Placental pericyte (primary cell): ENCODE measurements at places on chromosomes 2 and 18. TPM values are rescaled to one million over a fixed set of nuclear protein-coding genes. Genes with fewer than 3 reads are reported as not detected.

TOGARAM2 gene
- under 0.01 TPM in 2 replicates for total RNA-seq

FAHD2B gene
- 2.1 and 3.7 TPM in 2 replicates for total RNA-seq

GDF7 gene
- under 0.01 TPM in 2 replicates for total RNA-seq

SEPTIN2 gene
- total RNA-seq = 339 and 470 TPM in 2 replicates

TMEM169 gene
- total RNA-seq = 0.14 TPM in 1 of 2 replicates, not detected in the other

SANBR gene
- total RNA-seq = 7.9 and 17.0 TPM in 2 replicates

DHRS9 gene
- total RNA-seq = not detected in 2 replicates

CD28 gene
- not detected in 2 replicates for total RNA-seq

METTL8 gene
- total RNA-seq = 17.1 and 26.1 TPM in 2 replicates

LAMA3 gene
- 0.88 and 1.7 TPM in 2 replicates for total RNA-seq

ST6GAL2 gene
- total RNA-seq = 0.44 and 27.3 TPM in 2 replicates

SFTPB gene
- total RNA-seq = not detected in 2 replicates

GPBAR1 gene
- total RNA-seq = 0.14 and 0.22 TPM in 2 replicates

MTA3 gene
- total RNA-seq = 23.3 and 32.4 TPM in 2 replicates

ANKRD29 gene
- 0.22 and 1.3 TPM in 2 replicates for total RNA-seq

RNF125 gene
- 0.14 TPM in 1 of 2 replicates, not detected in the other for total RNA-seq

CNGA3 gene
- not detected in 2 replicates for total RNA-seq

DSC2 gene
- total RNA-seq = under 0.01 TPM in 1 of 2 replicates, not detected in the other

C2orf72 gene
- 0.66 TPM in 1 of 2 replicates, not detected in the other for total RNA-seq

NAGK gene
- 46.4 and 62.4 TPM in 2 replicates for total RNA-seq

MOCOS gene
- total RNA-seq = 4.9 and 24.9 TPM in 2 replicates

TUBB8B gene
- total RNA-seq = not detected in 2 replicates

ACP1 gene
- total RNA-seq = 64.3 and 101 TPM in 2 replicates

CREG2 gene
- 1.3 TPM in 1 of 2 replicates, not detected in the other for total RNA-seq

ANKRD30B gene
- 0.14 and 0.88 TPM in 2 replicates for total RNA-seq

SPP2 gene
- not detected in 2 replicates for total RNA-seq

CRYGD gene
- total RNA-seq = not detected in 2 replicates

HSBP1L1 gene
- total RNA-seq = 8.0 and 20.4 TPM in 2 replicates

EML6 gene
- total RNA-seq = 2.2 and 3.0 TPM in 2 replicates

LRRC30 gene
- not detected in 2 replicates for total RNA-seq

PSD4 gene
- total RNA-seq = 0.66 and 1.1 TPM in 2 replicates

RPRM gene
- total RNA-seq = not detected in 2 replicates

OR6B2 gene
- total RNA-seq = not detected in 2 replicates
